IPS DF 6.9 (cell line): ENCODE measurements at places on chromosomes 12 and 14.

DNA sequence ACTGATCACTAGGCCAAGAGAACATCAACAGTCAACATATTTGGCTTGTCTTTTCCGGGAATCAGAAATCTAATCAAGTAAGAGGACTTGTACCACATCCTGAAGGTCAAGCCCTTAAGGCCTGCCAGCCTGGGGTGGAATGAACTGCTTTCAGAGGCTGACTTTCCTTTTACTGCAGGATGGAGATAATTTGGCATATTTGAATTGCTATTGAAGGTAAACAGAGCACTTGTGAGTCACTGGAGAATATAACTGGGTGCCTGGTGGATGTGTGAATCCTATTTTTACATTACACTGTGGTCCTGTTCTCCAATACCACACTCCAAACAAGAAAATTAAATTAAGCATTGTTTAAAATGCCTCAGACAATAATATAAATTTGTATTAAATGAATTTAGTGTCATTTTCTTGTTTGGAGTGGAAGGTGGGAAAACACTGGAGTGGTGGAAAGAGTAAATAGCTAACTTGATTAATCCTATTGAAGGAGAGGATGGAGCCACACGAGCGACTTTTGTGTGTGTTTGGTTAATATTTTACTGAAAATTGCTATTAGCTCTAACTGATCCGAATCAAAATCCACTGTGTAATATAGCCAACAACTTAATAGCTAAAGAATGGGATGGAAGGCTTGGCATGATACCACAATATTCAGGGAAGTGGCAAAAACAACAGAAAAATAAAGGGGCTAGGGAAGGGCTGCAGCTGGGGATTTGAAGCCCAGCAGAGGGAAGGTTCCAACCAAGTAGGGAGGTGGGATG is 89.4 kb downstream of the OTX2 start:
- no peak for DNase-seq

DNA sequence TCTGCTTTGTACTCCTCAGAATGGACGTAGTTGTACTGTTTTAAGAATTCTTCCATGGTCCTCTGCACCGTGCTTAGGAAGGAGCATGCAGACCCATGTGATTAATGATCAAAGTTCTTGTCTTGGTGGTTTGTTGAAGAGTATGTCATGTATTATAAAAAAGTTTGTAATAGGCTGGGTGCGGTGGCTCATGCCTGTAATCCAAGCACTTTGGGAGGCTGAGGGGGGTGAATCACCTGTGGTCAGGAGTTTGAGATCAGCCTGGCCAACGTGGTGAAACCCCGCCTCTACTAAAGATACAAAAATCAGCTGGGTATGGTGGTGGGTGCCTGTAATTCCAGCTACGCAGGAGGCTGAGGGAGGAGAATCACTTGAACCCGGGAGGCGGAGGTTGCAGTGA is 61.8 kb upstream of the RTL1 start:
- DNase-seq = no peak

DNA sequence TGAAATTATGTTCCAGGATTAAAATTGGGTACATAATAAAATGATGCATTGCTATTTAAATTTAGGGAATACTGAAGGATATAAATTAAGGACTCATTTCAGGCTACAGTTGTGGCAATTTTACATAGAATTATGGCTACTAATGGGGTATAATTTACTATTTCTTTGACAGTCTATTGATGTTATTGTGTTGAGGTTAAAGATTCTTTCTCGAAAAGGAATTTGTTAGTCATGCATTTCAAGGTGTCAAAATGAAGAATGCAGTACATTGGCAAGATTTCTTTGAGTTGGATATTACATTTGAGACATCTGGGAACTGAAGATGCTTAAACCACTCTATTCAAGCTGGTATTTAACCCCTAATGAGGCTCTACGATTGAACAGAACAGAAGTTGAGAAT is 28.3 kb downstream of the SLC5A8 start:
- DNase-seq = no peak

- DNase-seq = no peak
Measured at GRCh38 chr12:795305-795704, 42.9 kb downstream of the WNK1 start.

DNA sequence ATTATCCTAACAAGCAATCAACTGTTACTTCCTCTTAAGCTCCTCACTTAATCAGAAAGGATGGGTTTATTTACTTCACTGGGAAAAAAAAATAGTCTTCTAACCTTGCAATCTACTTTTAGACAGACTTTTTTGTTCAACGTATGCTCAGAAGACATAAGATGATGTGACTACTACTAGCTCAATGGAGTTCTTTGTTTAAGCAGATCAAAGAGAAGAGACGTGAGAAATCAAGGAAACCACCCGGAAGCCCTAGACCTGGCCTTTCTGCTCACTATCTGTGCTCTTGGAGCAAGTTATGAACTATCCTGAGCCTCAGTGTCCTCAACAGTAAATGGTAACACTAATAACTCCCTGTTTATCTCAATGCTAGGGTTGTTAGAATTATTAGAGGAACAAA is 78.5 kb downstream of the ARMH4 start:
- DNase-seq = no peak

GRCh38 chr12:41527534-41528116 is 339.5 kb downstream of the PDZRN4 start:
- DNase-seq = no peak

DNA sequence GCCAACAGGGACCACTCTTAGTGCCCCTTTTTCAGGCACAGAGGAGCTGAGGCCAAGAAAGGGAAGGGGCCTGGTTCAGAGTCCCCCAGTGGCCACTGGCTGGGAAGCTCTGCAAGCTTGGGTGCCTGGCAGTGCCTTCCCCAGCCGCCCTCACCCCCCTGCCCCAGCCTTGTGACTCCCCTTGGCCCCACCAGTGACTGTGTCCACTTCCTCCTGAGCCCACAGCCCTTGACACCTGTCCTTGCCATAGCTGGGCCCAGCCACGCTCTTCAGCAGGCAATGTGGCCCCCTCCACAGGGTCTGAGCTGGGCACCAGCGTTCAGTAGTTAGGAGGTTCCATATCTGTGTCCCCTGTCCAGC is 19.0 kb upstream of the C14orf180 start:
- no peak for DNase-seq

GRCh38 chr14:91509878-91510170 is 286 bp downstream of the PPP4R3A start:
- DNase-seq = no peak

GRCh38 chr14:75523771-75524171 is 1.5 kb downstream of the BATF start:
- DNase-seq = no peak

GRCh38 chr12:23795494-23795893 is 154.0 kb downstream of the SOX5 start:
- DNase-seq = no peak

DNA sequence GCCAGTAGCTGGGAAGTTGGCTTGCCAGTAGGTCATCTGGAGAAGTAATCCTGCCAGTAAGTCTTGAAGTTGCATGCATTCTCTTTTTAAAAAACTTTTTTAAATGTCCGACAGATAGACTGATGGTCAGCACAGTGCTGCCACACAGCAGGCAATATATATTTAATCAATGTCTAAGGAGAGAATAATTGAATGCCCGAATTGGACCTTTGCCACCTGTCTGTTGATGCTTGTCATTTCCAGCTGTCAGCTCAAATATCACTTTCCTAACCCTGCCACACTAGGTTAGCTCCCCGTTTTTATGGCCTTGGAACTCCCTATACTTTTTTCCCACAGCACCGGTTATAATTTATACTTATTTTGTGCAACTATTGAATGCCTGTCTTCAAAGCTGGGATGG is 2.1 kb upstream of the SLC15A4 start:
- DNase-seq = no peak

DNA sequence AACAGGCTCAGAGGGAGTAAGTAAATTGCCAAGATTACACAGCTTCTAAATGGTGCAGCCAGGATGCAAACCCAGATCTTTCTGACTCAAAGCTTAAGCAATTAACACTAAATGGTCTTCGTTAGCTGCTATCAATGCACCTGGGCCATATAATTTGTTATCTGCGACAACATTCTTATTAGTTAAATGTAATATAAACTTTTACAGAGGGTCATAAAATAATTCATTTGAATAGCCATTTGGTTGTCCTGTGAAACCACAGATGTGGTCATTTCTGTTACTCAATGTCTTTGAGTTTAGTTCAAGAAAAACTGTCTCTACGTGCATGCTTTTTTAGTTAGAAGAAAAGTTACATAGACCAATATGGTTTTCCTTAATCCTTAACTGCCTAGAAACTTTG is 22.1 kb upstream of the NAP1L1 start:
- no peak for DNase-seq

- DNase-seq = no peak
Measured at GRCh38 chr12:115920395-115921183, 356.9 kb downstream of the MED13L start.
